NK-92 treated with Interleukin-12 subunit alpha and Interleukin-12 subunit beta, amount 100 ng/mL, for 24 hours (cell line): ENCODE measurements at places on chromosomes 16 and 17.

DNA sequence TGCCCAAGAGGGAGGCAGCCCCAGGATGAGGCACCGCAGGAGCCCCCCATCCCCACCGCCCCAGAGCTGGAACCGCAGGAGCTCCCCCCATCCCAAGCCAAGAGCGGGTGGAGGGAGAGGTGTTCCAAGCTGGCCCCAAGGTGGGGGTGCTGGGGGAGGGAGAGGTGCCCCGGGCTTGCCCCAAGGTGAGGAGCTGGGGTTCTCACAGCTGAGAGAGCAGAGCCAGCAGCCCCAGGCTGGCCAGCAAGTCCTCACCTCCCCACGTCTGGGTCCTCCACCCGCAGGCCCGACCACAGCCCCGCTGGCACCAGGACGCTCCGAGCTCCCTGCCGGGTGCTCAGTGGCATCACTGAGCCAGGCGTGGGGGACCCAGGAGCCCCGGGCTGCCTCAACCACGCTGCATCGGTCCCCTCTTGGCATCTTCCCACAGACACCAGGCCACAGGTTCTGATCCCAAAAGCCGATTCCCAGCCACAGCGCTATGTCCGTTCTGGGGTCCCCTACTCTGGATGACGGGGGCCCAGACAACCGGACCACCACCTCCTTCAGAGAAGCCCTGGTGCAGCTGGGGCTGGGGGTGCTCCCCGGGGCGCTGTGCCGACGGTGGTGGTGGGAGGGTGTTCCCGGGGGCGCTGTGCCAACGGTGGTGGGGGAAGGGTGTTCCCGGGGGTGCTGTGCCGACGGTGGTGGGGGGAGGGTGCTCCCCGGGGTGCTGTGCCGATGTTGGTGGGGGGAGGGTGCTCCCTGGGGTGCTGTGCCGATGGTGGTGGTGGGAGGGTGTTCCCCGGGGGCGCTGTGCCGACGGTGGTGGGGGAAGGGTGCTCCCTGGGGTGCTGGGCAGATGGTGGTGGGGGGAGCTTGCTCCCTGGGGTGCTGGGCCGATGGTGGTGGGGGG, 15.4 kb upstream of the WDR45B start:
- no peak for DNase-seq

DNA sequence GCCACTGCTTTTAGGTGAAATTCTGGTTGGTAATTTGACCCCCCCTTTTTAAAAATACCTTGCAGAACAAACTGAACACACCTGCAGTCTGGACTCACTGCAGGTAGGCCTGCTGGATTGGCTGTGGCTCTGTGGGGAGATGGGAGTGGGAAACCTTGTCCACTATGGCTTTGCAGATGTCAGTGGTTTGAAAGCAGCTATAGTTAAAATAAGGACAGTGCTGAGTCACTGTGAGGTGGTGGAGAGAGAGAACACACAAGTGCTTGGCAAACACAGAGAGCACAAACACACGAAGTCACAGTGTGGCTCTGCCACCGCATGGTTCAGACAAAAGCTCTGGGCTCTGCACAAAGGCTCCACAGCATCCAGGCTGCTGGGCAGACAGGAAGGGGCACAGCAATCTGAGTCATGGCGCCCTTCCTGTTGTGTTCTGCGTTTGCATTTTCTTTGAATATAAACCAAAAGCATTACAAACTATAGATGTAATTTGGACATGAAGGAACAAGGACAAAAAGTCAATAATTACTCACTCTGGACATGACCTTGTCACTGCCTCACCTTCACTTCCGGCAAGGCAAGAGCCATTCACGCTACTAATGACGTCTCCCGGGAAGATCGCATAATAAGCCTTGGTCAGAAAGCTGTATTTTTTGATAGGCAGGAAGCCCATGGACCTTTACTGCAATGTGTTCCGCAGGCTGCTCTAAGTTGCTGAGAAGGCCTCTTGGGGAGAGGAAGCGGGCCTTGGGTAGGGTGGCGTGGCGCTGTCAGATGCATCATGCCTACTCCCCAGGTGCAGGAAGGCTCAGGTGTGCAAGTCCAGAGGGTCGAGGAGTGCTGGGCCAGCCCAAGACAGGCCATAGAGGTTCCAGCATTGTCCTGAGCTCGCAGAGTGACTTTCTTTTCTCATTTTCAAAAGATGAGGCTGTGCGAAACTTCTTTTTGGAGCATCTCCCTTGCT, 60.1 kb upstream of the MED9 start:
- DNase-seq = no peak

GRCh38 chr16:2664574-2664982, 17.7 kb upstream of the KCTD5 start:
- DNase-seq = no peak

DNA sequence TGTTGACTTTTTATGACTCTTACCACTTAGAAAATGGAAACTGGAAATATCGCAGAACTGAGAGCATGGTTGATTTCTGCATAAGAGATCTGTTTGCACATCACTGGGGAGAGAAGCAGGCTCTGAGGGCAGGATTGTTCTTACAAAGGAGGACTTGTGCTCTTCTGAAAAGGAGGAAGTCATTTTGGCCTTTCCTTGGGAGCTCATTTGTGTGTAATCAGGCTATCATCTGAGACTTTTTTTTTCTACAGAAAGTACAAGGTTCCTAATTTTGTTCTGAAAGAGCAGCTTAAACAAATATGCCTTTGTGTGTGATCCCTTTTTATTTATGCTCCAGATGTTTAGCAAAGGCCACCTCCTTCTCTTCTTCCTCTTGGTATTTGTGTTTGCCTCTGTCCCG, 145.7 kb upstream of the CACNG5 start:
- DNase-seq = no peak

DNA sequence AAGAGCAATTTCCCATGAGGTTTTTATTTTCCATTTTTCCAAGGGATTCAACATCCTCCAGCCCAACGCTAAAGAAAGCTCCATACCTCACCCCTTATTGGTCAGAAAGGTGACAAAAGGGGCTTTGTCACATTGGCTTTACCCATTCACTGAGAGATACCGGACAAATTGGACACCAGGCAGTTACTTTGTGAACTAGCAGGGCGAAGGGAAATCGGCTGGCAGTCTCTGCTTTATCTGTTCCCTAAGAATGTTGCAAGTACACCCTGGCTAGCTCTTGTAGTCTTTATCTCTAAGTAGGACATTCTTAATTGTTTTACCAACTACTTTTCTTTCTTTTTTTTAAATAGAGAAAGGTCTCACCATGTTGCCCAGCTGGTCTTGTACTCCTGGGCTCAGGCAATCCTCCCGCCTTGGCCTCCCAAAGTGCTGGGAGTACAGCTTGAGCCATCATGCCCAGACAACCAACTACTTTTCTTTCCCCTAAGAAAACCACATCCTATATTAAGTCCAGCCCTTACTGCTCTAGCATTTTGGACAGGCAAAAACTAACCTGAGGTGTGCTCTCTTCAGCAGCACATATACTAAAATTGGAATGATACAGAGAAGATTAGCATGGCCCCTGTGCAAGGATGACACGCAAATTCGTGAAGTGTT, 16.8 kb downstream of the PRPSAP1 start:
- no peak for DNase-seq

GRCh38 chr17:67656494-67657203, 61.1 kb upstream of the NOL11 start:
- no peak for DNase-seq

- no peak for DNase-seq
These were observed 608.6 kb upstream of the EEF2KMT start for GRCh38 chr16:5706211-5706610.

GRCh38 chr16:2979669-2980226, 498 bp downstream of the PKMYT1 start:
- no peak for DNase-seq

- DNase-seq = no peak
These were observed 20.4 kb upstream of the XYLT1 start for GRCh38 chr16:17491140-17491662.

DNA sequence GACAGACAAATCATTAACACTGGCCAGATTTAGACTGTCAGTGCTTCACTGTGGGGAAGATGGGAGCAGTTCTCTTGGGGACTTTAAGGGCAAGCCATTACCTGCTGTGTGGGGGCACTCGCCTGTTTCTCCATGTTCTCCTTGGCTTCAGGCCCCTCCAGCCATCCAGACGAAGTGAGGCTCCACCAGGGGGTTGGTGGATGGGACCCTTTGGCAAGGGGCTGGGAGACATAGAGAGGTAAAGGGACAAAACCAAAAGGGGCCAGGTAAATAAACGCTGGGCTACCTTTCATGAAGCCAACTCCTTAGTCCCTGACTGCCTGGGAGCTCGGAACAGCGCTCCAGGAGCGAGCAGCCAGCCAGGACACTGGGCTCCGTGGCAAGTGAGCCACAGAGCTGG, 14.0 kb downstream of the TBX4 start:
- no peak for DNase-seq

DNA sequence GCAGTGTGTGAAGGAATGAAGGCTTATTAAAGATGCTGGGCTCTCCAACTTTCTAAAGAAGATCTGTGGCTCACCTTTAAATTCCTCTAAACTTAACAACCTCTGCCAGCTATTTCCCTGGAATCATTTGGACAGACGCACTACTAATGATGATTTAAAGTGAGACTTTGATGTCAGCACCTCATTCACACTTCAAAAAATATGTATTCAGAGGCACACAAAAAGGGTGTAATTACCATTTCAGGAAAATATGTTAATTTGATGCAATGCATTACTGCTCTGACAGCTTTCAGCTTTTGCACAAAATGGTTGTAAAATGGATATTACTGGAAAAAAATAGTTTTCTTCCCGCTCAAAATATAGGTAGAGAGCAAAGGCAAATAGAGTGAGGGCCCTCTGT, 423.9 kb upstream of the ASIC2 start:
- DNase-seq = no peak

DNA sequence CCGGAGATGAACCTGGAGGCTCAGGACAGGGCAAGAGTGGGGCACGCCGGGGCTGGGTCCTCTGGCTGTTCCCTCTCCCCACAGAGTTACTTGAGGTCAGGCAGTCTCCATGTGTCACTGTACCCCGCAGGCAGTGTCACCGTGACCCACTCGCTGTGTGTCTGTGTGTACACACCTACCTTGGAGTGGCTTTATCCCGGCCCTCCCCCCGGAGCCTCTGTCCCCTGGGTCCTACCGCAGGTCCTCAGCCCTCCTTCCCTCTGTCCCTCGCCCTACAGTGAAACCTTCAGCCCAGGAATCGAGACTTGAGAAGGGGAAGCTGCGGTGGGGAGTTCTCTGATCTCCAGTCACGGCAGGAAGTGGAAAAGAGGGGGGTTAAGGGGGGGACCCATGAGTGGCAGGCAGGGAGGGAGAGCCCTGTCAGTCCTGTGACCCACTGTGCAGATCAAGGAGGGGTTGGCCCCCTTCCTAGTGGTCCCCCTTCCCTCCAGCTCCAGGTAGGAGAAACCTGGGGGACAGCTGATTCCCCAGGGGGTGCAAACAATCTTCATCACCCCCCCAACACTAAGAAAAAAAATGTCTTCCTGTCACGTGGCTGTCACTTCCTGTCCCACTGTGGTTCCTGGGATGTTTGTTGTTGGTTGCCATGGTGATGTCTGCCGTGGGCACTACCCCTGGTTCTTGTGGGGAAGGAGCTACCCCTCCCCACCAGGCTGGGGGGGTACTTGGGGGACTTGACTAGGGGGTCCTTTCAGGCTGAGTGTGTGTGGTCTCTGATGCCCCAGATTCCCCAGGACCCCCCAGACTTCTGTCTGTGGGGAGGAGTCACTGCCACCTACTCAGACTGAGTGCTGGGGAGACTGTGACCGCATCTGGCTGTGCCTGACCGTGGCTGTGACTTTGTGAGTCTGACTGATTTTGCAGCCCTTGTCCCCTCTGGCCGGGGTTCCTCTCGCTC, 13.7 kb downstream of the RARA start:
- peak; percentile 84 for DNase-seq

DNA sequence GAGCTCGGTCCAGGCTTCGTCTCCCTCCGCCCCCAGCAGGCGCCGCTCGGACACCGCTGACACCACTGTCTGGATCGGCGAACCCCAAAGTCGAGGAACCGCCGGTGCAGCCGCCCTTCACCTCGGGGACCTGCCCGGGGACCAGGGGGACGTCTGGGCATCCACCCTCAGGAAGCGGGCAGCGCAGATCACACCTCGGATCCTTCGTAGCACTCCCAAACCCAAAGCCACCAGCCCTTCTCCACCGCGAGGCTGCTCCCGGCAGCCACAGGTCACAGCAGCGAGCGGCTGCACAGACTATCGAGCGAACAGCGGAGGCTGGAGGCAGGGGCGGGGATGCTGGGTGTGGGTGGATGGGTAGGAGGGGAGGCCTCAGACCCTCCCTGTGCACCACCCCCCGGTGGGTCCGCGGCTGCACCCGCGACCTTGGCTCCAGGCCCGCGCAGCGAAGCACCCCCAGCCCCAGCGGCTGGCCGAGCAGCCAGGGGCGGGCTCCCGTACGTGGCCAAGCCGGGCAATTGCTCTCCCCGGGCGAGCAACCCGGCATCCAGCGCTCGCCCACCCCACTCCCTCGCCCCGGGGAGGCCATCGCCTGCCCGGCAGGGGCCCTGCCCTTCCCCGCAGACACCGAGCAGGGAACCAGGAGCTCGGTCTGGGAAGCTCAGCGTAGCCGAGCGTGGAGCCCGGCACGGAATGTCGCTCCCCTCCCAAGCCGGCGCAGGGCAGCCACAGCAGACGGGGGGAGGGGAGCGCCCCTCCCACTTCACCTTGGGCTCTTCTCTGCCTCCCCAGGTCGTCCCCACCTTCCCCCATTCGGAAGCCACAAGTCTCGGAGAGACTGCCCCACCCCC, 1.0 kb downstream of the SDK2 start:
- no peak for DNase-seq

DNA sequence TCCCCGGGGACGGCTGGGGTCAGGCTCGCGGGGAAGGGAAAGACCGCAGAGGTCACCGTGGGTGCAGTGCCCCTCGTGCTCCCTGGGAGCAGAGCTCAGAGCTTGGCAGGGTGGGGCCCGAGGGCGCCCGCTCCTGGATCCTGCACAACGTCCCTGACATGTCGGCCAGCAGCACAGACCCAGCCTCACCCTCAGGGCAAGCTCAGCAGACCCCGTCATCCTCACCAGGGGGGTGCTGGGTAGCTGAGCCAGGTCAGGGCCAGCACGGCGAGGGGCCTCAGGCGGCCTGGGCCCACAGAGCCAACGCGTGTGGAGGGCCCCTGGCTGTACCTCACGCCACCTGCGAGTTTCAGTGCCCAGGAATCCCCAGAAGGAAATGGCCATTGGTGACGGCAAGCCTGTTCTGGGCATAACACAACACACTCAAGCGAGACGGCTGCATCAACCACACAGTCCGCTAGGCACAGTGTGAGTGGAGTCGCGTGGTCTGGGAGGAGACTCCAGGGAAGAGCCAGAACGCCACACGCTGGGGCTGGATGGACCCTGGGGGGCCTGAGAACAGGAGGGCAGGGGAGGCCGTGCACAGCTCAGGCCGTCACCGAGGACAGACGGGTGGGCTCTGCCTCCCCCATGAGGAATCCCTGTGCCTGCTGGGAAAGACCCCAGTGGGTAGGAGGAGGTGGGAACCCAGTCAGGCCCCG, 60.3 kb downstream of the ZNF778 start:
- no peak for DNase-seq
